Large intestine (tissue), 12 donors: ENCODE measurements at places on chromosomes 2 and 18.

- DNase-seq = no peak
Measured at GRCh38 chr2:165586019-165586418, 116.5 kb downstream of the CSRNP3 start.

- no peak for DNase-seq
Measured at GRCh38 chr18:59143441-59143840, 3.8 kb downstream of the SEC11C start.

- no peak for DNase-seq
Measured at GRCh38 chr18:58991167-58991798, 126.6 kb downstream of the ZNF532 start.

- DNase-seq = peak; percentile 28
Measured at GRCh38 chr2:162123806-162124758, 28.0 kb downstream of the GCG start.

DNA sequence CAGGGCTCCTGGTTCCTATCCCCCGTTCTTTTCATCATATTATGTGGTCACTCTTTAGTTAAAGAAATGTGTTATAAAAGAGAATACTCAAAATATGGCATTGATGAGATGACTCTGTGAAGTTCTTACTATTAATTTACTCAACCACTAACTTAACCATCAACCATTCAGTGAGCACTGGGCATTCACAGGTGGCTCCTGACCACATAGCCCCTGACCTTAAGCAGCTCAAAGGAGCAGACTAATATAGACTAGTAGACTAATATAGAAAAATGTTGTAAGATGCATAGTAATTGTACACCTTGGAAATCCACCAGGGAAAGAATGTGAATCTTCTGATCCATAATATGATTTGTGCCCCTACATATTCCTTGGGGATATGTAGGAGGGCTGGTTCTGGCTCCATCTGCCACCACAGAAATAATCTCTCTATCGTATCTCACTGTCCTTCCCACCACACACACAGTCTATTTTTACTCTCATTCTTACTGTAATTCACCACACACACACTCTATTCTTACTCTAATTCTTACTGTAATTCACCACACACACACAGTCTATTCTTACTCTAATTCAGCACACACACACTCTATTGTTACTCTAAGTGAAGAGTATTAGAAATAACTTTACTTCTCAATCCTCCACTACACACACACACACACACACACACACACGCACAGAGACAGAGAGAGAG, 188.9 kb upstream of the ITGA4 start:
- DNase-seq = no peak

- no peak for DNase-seq
Measured at GRCh38 chr18:2217356-2217755, 353.9 kb downstream of the METTL4 start.

DNA sequence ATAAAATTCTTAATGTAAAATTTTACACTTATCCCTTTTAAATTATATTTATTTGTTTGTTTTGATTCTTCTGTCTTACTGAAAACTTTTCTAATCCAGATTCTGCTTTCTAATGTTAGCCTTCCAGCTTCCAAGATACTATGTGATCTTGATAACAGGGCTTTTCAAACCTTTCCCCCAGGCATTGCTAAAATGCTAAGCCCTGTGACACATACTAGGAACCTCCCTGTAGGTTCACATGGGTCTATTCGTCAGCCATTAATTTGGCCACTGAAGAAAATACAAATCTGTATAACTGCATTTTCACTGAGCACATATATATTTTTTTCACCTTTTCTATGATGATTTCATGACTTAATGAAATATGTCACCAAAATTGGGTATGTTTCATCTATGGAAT, 92.8 kb upstream of the MAP4K3 start:
- DNase-seq = no peak

GRCh38 chr2:36367486-36367885, 11.9 kb downstream of the CRIM1 start:
- peak; percentile 45 for DNase-seq

DNA sequence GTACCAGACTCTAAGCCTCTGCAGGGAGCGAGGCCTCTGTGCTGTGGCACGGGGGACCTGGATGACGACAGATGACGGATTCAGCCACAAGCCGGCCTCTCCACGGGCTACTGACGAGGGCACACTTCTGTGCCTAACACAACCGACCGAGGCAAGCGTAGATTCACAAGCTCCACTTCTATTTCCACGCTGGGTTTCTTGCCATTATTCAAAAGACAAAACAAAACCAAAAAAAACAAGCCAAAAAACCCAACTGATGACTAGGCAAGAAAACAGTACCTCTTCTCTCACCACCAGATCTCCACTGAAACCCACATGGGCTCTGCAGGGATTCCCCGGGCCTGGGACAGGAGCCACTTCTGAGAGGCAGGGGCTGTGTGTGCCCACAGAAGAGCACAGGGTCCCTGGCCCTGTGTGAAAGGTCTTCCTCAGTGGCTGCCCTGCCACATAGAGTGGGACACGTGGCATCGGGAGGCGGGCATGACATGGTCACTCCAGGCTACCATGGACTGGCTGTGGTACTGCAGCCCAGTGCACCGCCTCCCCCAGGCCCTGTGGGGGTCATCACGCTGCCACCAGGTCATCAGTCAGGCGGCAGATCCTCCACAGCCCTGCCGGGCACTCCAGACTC, 254.7 kb downstream of the HDAC4 start:
- no peak for DNase-seq

GRCh38 chr2:162994718-162995117, 156.2 kb upstream of the KCNH7 start:
- DNase-seq = no peak

DNA sequence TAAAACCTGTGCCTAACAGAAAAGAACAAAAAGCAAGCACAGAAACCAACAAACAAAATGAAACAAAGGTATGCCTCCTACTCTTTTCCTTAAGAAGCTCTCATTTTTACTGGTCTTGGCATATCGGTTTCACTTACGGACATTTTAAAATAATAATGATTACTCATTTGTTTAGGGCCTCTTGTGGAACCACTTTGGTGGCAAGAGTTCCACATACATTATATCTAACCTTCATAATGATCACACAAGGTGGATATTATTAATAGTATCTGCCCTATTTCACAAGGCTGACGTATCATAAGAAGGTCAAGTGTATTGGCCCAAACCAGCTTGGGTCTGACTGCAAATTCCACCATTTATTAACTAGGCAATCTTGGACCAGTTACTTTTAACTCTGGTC, 304.7 kb downstream of the TCF4 start:
- no peak for DNase-seq

GRCh38 chr2:26223018-26223417, 21.4 kb downstream of the HADHA start:
- DNase-seq = no peak

DNA sequence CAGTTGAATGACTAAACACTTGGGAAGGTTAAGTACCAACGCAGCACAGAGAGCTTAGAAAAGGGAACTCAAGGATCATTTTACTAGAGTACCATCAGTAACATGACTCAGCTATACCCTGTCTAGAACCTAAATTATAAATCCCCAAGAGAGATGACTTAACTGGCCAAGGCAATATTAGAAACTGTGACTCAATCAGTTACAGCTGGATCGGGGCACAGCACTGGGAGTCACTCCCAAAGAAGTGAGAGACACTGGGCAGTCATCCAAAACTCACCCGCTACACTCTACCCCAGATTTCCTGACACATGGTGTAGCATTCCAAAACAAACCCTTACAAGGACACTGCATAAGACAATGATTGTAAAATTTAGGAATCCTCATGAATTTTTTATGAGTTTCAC, 17.7 kb downstream of the IWS1 start:
- no peak for DNase-seq

- DNase-seq = no peak
Measured at GRCh38 chr2:234691214-234691575, 194.3 kb upstream of the ARL4C start.

GRCh38 chr2:27051902-27052645, 606 bp downstream of the AGBL5 start:
- DNase-seq = no peak

- peak; percentile 30 for DNase-seq
Measured at GRCh38 chr2:239544143-239544917, 143.5 kb upstream of the HDAC4 start.

DNA sequence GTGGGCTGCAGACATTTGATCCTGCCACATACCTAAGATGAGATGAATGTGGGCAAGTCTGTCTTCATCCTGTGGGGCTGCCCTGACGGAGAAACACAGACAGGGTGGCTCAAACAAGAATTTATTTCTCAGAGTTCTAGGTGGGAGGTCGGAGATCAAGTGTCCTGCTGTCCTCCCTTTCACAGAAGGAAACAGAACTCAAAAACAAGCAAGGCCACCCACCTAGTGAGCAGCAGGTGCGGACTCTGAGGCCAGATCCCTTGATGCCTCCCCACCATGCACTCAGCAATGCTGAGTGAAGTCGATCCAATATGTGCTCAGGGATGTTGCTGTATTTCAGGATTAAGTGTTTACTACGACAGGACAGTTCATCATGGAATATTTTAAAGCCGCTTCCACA, 63.0 kb upstream of the SNTG2 start:
- DNase-seq = no peak

GRCh38 chr2:146661473-146662096, 1183.2 kb upstream of the ACVR2A start:
- DNase-seq = no peak

DNA sequence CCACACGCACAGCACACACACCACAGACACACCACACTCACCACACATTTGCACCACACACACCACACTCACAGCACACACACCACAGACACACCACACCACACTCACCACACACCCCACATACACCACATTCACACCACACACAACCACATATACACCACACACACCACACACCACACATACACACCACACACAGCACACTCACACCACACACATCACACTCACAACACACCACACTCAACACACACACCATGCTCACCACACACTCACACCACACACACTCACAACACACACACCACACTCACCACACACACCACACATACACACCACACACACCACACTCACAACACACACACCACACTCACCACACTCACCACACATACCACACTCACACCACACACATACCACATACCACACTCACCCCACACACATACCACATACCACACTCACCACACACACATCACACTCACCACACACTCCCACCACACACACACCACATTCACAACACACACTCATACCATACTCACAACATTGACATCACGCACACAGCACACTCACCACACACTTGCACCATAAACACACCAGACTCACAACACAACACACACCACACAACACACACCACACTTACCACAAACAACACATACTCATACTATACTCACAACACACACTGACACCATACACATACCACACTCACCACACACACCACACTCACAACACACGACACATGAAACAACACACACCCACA, 60.0 kb downstream of the SDC1 start:
- DNase-seq = no peak

DNA sequence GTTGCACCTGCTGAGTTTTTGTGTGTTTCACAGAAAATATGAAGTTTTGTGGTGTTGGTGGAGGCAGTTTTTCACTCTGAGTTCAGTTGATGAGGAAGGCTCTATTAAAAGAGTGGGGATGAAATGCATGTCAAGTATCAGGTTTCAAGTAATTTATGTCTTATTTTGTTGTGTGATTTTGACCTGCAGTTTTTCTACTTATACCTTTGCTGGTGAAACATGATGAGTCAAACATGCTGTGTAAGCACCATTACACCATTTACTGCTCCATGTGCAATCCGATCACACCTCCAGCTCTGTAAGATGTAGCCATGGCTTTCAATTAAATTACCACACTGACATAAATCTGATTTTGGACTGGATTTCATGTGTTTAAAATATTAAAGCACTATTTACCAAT, 174.5 kb upstream of the ZEB2 start:
- no peak for DNase-seq

- DNase-seq = no peak
Measured at GRCh38 chr18:76246590-76246989, 248.5 kb downstream of the ZNF516 start.

- no peak for DNase-seq
Measured at GRCh38 chr2:76516861-76517573, 806.3 kb upstream of the GCFC2 start.

DNA sequence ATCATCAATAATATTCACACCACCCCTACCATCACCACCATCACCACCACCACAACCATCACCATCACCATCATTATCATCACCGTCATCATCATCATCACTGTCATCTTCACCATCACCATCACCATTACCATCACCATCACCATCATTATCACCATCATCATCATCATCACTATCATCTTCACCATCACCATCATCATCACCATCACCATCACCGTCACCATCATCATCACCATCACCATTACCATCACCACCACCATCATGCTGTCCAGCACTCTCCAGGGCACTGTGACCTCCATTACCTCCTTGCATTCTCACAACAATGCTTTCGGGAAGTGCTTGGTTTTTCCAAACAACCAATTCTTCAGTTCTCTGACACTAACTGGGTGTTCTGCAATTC, 13.1 kb upstream of the TEX44 start:
- no peak for DNase-seq

GRCh38 chr2:182818501-182818900, 47.9 kb downstream of the FRZB start:
- no peak for DNase-seq

DNA sequence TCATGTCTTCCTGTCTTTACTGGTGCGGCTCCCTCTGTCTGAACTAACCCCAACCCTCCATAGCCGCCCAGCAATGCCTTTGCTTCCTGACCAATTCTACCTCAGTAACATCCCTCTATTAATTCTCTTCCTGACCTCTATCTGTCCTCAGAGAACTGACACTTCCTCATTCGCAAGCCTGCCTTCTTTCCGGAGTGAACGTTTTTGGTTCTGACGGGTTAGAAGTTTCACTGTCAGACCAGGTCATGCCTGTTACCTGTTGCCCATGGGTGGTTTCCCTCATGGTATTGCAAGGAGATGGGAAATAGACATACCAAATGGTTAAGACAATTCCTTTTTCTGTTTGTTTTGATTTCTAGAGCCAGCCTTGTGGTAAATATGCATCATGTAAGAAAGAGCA, 453.4 kb upstream of the SLC14A2 start:
- no peak for DNase-seq

DNA sequence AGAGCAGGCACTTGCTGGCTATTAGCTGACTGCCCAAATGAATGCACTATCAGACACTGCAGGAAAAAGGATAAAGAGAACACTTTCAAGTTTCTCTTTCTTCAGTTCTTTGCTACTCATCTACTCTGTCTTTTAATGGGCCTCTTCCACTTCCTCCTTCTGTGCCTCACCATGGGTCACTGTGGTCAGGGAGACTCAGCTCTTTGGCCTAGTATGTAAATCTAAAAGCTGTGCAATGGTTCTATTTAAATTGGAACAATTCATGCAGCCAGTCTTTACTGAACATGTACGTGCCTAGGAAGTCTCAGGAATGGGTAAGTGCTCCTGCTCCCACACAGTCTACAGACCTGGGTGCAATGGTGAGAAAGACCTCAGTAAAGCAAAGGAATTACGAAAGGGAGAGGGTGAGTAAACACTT, 79.1 kb upstream of the DNMT3A start:
- no peak for DNase-seq

- no peak for DNase-seq
Measured at GRCh38 chr18:37276111-37276890, 289.3 kb downstream of the CELF4 start.

- peak; percentile 17 for DNase-seq
Measured at GRCh38 chr2:288758-289361, 969 bp upstream of the ALKAL2 start.
